ENCODE measurements at places on chromosomes 13 and 19.

DNA sequence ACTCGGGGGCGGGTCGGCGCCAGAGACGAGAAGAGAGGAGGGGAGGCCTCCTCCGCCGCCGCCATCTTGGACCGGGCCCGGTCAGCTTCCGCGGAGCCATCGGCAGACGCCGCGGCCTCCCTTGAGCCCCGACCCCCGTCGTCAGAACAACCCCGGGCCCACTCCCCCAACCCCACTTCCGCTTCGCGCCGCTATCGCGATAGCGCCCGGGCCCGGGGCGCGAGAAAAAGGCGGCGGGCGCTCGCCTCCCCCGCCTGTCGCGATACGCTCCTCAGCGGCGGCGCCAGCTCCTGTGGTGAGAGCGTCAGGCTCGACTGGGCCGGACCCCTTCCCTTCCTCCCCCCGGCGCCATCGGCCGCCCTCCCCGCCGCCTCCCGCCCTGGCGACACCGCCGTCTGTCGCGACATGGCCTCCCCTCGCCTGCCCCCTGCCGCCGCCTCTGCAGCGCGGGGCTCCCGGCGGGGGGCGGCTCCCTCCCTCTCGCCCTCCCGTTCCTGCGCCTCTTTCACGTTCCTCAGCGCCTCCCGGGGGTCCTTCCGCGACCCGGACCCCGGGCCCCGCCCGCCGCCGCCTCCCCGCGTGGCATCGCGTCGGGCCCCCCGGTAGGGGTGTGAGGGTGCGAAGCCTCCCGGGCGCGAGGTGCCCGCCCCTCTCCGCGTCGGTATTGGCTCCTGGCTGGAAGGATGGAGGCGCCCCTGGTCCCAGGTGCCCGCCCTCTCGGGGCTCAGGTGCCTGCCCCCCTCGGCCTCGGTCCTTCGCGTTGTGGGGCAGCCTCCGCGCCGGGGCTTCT lies at the start of gene CNOT3:
CNOT3 (plus strand) TSS at position 64 of the 790 bp plus-strand sequence. CDS start 5,217 bp downstream, outside the sequence.
- DNase-seq, result no peak

GRCh38 chr19:35557539-35558399 lies 5.7 kb downstream of the ATP4A start:
- peak; percentile 45 for DNase-seq

DNA sequence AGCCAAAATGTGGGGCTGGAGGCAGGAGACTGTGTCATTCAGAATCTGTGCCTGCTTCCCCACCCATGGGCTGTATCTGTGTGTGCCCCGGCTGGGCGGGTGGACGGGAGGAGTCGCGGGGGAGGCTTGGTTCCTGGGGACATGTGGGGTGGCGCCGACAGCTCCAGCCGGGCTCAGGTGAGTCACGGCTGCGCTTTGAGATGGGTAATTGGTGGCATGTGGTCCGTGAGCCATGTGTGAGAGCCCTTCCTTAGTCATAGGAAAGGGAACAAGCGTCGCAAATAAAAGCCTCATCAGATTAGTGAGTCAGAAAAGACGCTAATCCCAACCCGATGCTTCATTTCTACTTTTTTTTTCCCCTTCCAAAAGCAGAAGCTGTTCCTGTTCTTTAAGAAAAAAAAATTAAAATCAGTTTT lies 118.6 kb upstream of the ZNF536 start:
- DNase-seq, result no peak

- no peak for DNase-seq
Measured at GRCh38 chr19:33797802-33798671, 1.4 kb downstream of the KCTD15 start.

- peak; percentile 14 for DNase-seq
Measured at GRCh38 chr19:41265395-41266153, 1.4 kb downstream of the HNRNPUL1 start.

DNA sequence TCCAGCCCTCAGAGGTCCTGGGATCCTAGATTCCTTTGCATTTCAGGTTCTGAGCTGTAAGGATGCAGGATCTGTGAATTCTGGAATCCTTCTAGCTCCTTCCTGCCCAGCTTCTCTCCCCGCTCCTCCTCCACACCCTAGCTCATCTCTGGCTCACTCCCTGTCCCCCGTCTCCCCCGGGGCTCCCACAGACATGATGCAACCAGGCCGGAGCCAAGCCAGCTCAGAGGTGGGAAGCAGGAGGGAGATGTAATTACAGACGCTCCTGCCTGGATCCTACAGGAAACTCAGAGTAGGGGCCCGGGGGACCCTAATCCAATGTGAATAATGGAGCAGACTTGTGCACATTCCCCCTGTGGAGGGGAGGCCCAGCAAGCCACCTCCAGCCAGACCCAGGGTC lies 4.5 kb downstream of the GNG8 start:
- DNase-seq, result no peak

DNA sequence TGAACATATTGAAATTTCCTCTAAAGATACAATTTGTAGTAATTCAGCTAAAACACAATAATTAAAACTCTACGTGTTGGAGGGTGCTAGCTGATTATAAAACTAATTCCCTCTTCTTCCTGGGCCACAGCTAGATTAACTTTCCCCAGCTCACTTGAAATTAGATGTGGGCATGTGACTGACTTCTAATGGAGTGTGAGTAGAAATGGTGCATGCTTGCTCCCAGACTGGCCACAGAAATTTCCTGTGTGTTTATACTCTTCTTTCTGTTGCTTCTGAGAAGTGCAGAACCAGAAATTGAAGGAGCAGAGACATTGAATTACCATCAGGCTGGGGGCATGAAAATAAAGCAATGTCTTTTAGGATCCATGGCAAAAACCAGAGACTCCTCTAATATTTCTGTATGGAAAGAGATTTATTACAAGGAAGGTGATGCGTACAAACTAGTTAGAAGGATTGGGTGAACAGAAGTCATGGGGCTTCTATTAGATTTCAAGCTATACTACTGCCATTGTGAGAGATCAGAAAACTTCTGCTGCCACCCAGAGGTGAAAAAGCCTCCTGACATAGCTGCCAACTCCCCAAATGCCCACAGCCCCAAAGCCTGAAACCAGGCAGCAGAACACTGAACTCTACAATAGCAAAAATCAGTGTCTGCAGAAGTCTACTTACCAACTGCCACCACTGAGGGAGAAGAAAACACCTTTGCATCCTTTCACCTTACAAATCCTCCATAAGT lies 379.2 kb upstream of the MIR17HG start:
- peak; percentile 24 for DNase-seq

GRCh38 chr19:48965040-48965805 lies at the start of gene FTL:
Gene FTL (plus strand): TSS chr19:48965309. CDS start chr19:48965508, 199 bp downstream.
- DNase-seq, result peak; percentile 98

DNA sequence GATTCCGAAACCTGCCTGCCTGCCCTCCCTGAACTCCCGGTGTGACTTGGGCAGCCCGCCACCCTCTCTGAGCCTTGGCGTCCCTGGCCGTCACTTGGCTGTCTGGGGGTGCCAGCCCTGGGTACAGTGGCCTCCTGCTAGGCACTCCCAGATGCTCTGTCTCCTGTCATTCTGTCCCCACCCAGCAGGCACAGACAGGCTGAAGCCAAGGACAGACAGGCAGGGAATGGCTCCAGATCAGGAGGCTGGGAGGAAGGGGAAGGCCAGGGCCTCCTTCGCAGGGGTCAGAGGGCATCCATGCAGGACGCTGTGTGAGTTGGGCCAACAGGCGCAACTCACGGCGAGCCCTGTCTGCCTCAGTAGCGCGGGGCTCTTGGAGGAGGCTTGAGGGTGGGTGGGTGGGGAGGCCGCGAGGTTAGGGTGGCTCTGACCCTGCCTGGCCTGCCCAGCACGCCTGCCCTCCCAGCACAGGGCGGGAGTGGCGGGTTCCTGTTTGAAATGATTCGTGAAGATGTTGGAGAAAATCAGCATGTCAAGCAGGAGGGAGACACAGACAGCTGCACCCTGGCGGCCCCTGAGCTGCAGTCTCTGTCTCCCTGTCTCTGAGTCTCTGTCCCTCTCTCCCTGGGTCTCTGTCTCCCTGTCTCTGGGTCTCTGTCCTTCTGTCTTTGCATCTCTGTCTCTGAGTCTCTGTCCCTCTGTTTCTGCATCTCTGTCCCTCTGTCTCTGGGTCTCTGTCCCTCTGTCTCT lies 19.7 kb downstream of the KLHL26 start:
- DNase-seq, result no peak

GRCh38 chr13:39930544-39931444 lies 275.3 kb downstream of the COG6 start:
- DNase-seq, result no peak

- no peak for DNase-seq
Measured at GRCh38 chr13:23965346-23965745, 68.0 kb upstream of the C1QTNF9B start.

DNA sequence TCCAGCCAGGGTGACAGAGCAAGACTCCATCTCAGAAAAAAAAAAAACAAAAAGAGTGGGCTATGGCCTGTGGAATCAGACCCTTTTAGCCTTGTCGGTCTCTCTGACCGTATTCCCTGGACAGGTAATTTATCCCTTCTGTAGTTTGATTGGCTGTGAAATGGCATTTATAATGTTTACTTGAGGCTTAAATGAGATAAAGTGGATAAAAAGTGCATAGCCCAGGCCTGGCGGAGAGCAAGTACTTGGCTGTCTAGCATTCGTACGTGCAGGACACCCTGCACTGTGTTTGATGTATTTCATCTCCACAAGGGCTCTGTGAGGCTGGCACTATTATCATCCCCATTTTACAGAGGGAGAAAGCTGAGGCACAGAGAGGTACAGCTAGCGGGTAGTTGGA lies 7.0 kb downstream of the NTN5 start:
- no peak for DNase-seq

GRCh38 chr13:52793515-52794061 lies 54.0 kb upstream of the CNMD start:
- no peak for DNase-seq

DNA sequence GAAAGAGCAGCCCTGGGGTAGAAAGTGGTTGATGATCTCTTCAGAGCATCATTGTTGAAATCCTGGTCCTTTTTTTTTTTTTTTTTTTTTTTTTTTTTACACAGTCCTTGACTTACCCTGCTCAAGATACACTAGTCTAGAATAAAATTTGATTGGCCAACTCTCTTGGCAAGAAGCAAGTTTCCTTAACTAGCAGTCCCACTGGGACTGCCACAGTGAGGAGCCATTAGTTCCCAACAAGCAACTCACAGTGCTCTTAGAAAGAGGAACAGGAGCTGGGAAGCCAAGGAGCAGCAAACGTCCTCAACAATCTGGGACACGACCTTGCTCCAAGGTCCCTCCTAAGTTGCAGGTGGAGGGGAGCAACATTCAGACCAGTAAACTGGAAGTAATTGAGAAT lies 47.9 kb upstream of the INTS6 start:
- DNase-seq, result no peak

GRCh38 chr19:43518051-43518450 lies 8.9 kb downstream of the ETHE1 start:
- no peak for DNase-seq

- DNase-seq, result no peak
Measured at GRCh38 chr19:11555246-11555645, 3.8 kb downstream of the ELOF1 start.

Measured in NCI-H446 (cell line).